Suppressor macrophage treated with lipopolysaccharide for 1 hour (primary cell): ENCODE measurements at places on chromosomes 3 and 15.

- peak; percentile 12 for DNase-seq
These were observed 32.2 kb downstream of the GPD1L start for GRCh38 chr3:32138545-32139104.

DNA sequence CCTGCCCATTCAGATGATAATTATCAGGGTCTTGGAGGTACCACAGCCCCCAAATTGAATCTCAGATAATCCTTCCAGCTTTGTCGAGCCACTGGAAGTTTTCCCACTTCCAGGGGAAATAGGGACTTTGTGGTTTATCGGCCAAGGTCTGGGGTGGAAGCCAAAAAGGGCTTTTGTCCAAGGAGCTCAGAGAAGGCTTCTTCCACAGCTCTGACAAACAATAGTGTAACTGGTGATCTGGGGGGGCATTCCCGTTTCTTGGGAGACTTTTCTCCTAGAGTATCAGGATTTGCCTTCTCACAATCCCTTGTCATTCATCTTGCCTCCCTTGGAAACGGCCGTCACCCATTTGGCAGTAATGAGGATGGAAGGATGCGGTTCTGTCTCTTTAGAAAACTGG is 18.4 kb downstream of the SRGAP3 start:
- no peak for DNase-seq

- peak; percentile 88 for DNase-seq
These were observed 48.9 kb downstream of the NIPA2 start for GRCh38 chr15:22887157-22887951.

GRCh38 chr3:47001731-47002170 is 22.3 kb downstream of the NBEAL2 start:
- no peak for DNase-seq

DNA sequence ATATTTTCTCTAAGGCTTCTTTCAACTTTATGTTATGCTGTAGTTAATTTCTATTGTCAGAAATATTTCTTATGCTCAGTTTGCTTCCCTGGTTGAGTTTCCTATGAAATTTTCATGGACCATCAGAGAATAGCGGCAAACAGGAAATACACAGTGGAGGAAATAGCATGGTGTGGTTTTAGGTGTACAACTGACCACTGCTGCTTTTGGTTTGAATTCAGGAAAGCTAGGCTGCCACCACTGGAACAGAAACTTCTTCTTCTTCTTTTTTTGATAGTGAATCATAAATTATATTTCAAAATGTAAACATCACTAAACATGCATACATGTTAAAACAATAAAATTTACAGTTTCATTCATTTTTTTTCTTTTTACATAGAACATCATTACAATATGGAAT is 316.6 kb upstream of the TGFBR2 start:
- peak; percentile 44 for DNase-seq

DNA sequence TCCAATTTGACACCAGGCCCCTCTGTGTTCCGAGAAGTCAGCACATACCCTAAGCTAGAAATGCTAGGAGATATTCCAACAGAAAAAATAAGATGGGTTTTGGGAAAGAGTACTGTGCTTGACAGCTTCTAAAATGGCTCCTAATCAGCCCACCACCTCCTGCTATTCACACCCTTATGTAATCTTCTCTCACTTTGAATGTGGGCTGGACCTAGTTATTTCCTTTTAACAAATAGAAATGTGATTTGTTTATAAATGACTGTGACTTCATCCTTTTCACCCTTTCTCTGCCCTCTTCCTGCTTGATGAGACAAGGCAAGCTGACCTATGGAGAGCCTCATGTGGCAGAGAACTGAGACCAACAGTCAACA is 961.1 kb downstream of the FHIT start:
- DNase-seq, result no peak
